ENCODE measurements at places on chromosomes 3 and 15. TPM values are rescaled to one million over a fixed set of nuclear protein-coding genes. Genes with fewer than 3 reads are reported as not detected.

GRCh38 chr15:59237119-59237855, 30.6 kb downstream of the LDHAL6B start:
- no peaks in the 10 kb centered on the region for H3K27me3 ChIP-seq
- no peaks in the 10 kb centered on the region for H3K36me3 ChIP-seq
- H3K4me1 ChIP-seq = no peaks in the 10 kb centered on the region
- no peak overlapping the region for H3K4me3 ChIP-seq
- H3K27ac ChIP-seq = peak overlapping the region; percentile 22

DNA sequence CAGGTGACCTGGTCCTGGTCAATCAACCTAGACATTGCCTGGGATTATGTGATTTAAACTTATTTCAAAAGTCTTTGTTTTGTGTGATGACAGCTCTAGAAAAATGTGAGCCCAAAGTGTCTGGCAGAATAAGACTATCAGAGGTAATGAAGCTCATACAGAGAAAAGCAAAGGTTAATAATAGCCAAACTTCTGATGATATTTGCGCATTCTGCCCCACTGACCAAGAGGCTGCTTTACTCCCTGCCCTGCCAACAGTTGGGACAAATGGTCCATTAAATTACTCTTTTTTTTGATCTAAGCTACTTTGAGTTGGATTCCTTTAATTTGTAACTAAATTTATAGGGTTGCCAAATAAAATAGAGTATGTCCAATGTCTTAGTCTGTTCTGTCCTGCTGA, 911.2 kb downstream of the MCTP2 start:
- DNase-seq = no peak
- H3K4me1 ChIP-seq = no peaks in the 10 kb centered on the region
- no peak overlapping the region for H3K4me3 ChIP-seq
- H3K36me3 ChIP-seq = no peaks in the 10 kb centered on the region
- no peaks in the 10 kb centered on the region for H3K27me3 ChIP-seq
- H3K27ac ChIP-seq = no peak overlapping the region

DNA sequence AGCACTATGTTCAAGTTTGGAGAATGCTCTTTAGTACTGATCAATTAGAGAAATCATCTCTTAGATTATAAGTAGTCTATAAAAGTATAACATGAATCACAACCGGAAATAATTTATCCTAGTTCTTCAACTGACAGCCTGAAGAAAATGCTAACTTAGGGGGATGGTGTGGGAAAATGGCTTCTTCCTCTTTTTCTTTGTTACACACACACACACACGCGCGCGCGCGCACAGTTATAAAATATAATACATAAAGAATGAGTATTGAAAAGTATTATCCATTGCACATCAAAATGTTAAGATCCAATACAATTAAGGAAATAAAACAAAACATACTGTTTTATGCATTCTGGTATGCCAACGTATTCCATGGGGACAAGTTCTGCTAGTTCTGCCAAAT, 11.2 kb upstream of the GTF2A2 start:
- no peaks in the 10 kb centered on the region for H3K36me3 ChIP-seq
- no peak for DNase-seq

GRCh38 chr15:68354923-68355322, 77.0 kb downstream of the ITGA11 start:
- no peaks in the 10 kb centered on the region for H3K36me3 ChIP-seq
- no peak overlapping the region for H3K4me3 ChIP-seq
- H3K4me1 ChIP-seq = peaks cover 8% of the 10 kb centered on the region

Gene FBXO45
- 5.0 TPM for total RNA-seq

Gene SLC15A2
- 2.3 TPM for total RNA-seq

DNA sequence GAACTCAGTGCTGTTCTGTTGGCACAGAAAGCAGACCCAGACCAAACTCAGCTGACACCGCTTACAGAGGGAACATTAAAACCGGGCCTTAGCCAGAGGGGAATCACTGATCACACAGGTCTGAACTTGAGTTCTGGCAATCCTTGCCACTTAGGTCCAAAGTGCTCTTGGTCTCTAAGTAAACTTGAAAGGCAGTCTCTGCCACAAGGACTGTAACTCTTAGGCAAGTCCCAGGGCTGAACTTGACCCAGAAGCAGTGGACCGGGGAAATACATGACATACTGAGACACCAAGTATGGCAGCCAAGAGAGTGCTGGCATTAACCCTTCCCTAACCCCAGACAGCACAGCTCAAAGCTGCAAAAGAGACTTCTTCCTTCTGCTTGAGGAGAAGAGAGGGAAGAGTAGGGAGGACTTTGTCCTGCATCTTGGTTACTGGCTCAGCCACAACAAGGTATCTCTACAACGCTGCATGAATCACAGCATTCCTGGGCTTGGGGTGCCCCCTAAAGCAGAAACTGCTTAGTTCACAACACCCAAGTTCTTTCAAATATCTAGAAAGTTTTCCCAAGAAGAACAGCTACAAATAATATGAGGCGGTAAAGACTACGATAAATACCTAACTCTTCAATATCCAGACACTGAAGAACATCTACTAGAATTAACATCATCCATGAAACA, 32.5 kb downstream of the NAALADL2 start:
- no peak for DNase-seq
- no peaks in the 10 kb centered on the region for H3K27me3 ChIP-seq
- H3K4me1 ChIP-seq = no peaks in the 10 kb centered on the region
- no peak overlapping the region for H3K4me3 ChIP-seq

- H3K27ac ChIP-seq = no peak overlapping the region
- H3K4me1 ChIP-seq = no peaks in the 10 kb centered on the region
- no peak for DNase-seq
- H3K4me3 ChIP-seq = no peak overlapping the region
- no peaks in the 10 kb centered on the region for H3K27me3 ChIP-seq
Measured at GRCh38 chr15:83115831-83116565, 8.6 kb downstream of the TM6SF1 start.

- DNase-seq = no peak
- no peaks in the 10 kb centered on the region for H3K27me3 ChIP-seq
- no peak overlapping the region for H3K27ac ChIP-seq
Measured at GRCh38 chr3:36674816-36675215, 89.5 kb downstream of the DCLK3 start.

Gene LTK
- total RNA-seq = not detected

- no peak for DNase-seq
- H3K27ac ChIP-seq = no peak overlapping the region
- H3K4me1 ChIP-seq = no peaks in the 10 kb centered on the region
- H3K27me3 ChIP-seq = no peaks in the 10 kb centered on the region
Measured at GRCh38 chr3:21752749-21753347, 1.8 kb upstream of the ZNF385D start.

- no peak for DNase-seq
- no peaks in the 10 kb centered on the region for H3K4me1 ChIP-seq
- H3K27me3 ChIP-seq = no peaks in the 10 kb centered on the region
- no peak overlapping the region for H3K27ac ChIP-seq
Measured at GRCh38 chr3:2615080-2615479, 495.1 kb downstream of the IL5RA start.

DNA sequence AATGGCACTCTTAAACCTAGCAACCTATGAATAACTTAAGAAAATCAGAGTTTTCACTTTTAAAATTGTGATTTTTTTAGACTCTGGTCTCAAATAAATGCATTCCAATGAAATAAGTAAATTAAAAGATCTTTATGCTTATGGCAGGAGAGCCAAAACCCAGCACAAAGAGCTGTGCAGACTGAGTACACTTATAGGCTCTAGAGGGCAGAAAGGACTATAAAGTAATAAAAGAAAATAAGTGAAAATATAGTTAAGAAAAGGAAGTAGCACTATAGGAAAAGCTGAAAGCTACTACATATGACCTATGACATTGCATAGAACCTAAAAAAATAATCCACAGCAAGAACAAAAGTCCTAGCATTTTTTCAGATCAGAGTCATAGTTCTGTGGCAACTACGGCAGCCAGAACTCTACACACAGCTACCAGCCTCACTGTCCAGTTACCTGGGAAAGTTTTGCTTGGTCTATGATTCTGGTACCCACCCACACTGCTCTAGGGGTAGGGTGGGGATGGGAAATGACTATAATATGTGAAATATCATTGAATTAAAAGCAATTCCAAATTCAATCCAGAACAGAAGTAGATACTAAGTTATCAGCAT, 30.5 kb downstream of the CLASP2 start:
- no peak for DNase-seq
- no peaks in the 10 kb centered on the region for H3K27me3 ChIP-seq
- no peaks in the 10 kb centered on the region for H3K36me3 ChIP-seq
- no peaks in the 10 kb centered on the region for H3K4me1 ChIP-seq

DNA sequence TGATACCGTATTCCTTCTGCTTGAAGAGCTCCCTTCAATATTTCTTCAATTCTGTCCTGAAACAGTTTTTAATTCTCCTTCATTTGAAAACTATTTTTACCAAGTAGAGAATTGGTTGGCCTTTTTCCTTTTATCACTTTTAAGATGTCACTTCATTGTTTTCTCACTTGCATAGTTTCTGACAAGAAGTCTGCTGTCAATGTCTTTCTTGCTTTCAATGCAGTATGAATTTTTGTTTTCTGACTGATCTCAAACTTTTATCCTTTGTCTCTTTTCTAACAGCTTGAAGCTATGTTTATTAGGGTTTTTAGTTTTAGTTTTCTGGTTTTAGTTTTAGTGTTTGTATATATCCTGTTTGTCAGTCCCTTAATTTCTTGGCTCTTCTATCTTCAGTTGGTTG, 364.8 kb upstream of the TPRG1 start:
- no peaks in the 10 kb centered on the region for H3K4me1 ChIP-seq
- no peak overlapping the region for H3K4me3 ChIP-seq
- no peaks in the 10 kb centered on the region for H3K27me3 ChIP-seq
- H3K36me3 ChIP-seq = no peaks in the 10 kb centered on the region

Gene ARGFX
- total RNA-seq = not detected

Measured in uterus (tissue), 4 donors.